NCI-H446 (cell line): ENCODE measurements at places on chromosomes 6 and 20.

- no peak for DNase-seq
Observed at GRCh38 chr6:2149361-2150006, 95.9 kb downstream of the GMDS start.

- no peak for DNase-seq
Observed at GRCh38 chr6:13813026-13813425, 1.3 kb downstream of the MCUR1 start.

- DNase-seq: no peak
Observed at GRCh38 chr6:169931261-169931660, 179.8 kb downstream of the ERMARD start.

DNA sequence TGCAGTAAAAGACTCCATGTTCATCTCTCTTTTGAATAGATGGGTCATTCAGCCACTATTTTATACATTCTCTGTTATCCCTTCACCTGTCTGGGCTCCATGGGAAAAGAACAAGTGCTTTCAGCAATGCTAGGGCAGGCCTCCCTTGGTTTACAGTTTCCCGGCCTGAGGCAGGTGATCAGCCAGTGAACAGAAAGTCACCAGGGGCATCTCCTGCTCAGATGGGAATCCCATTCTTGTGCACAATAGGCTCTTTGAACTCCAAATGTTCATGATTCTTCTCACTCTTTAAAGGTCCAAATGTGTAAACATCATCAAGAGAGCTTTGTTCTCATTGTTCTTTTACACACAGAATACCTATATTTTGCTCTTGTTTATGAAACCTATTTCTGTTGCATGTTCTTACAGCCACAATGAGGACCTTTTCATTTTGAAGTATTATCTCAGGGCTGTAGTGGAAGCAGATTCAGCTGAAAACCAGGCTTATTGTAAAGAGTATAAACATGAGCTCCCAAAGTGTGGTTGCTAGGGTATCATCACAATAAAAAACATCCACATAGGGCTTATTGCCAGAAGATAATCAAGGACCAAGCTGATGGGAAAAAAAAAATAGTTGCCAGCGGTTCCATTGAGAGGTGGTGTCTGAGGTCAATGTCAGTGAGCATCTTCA, 267.1 kb upstream of the SGK1 start:
- no peak for DNase-seq

DNA sequence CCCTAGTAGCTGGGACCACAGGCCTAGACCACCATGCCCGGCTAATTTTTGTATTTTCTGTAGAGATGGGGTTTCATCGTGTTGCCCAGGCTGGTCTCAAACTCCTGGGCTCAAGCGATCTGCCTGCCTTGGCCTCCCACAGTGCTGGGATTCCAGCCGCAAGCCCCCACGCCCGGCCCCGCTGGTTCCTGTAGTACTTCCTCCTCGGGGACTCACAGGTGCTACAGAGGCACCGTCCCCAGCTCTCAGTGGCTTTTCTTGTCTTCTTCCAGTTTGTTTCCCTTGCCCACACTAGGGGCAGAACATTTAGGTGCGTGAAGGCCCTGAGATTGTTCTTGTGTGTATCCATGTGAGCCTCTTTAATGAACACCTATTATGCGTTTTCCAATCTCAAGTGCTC, 773 bp upstream of the ZBP1 start:
- DNase-seq: no peak

GRCh38 chr6:26155061-26155930, 68.1 kb downstream of the HFE start:
- peak; percentile 56 for DNase-seq

- DNase-seq: no peak
Observed at GRCh38 chr20:21548390-21549035, 34.6 kb upstream of the NKX2-2 start.

DNA sequence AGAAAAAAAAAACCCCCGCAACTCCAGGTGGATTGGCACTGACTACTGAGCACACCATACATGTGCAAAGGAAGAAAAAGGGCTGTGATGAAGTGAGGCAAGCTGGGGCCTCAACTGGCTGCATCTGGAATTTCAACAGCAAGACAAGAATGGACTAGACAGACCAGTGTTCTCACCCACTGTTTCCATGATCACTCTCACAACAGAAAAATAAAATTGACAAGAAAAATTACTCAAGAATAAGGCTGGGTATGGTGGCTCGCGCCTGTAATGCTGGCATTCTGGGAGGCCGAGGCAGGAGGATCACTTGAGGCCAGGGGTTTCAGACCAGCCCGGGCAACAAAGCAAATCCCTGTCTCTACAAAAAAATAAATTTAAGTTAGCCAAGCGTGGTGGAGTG, 18.8 kb downstream of the ZNF217 start:
- DNase-seq: no peak

DNA sequence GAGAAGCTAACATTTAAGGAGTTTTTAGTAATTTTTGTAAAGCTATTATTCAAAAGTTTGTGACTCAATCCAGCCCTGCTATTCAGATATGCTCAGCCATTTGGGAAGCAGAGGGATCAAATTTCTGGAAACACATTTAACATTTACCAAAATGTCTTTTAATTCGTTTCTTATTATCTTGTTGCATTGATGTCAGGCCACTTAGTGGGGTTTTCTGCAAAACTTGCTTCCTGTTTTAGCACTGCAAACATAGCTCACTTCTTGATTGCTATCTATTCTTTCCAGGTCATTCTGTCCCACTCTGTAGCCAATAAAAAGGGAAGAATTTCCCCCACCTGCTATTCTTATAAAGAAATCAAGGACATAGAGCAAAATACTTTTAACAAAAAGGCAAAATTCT, 176.9 kb upstream of the SUPT3H start:
- DNase-seq: no peak

DNA sequence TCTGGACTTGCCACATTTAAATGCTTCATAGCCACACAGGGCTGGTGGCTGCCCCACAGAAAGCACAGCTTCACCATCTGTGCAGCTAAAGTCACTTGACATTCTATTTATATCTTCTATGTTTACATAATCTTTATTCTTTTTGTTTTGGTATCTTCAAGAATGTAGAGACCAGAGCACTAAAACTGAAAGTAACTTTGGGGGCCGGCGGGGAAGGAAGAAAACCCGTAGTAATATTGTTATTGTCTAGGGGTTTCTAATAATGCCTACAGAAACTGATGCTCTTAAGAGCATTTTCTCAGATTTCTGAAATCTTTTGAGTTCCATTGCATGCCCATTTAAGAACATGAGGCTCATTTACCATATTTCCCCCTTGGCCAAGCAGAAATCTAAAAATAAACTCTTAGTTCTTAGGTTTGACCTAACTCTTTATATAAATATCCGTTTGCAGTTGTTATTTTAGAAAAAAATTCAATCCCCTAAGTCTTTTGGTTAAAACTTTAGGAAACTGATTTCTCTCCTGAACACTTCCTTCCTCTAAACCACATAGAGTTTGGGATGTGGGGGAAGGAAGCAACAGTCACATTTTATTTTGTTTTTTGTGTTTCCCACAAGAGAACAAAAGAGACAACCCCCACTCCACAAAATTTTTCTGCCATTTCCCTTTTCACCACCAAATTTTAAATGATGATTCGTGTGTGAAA, 207.6 kb downstream of the OGFRL1 start:
- DNase-seq: no peak

GRCh38 chr6:154822947-154823558, 89.8 kb downstream of the SCAF8 start:
- no peak for DNase-seq

DNA sequence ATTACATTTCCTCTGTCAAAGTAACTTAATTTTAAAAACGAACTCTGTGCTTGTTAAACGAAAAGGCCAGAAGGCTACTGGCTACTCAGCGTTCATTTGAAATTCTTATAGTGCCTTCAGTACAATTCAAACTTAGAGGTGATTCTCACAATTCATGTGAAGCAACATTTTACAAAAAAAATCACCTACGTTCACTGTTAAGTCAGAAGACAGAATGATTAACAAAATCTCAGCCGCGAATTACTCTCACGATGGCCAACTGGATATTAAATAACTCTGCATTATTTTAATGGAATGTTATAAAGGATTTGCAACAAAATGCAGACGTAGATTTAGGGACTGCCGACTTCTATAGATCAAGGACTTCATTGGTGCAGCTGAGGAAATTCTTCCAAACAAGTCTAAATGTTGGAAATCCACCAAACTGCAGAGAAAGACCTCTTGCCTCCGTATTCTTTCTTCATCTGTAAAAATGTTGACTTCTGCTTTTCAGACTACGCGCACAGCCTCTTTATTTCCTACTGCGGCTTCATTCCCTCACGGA, 1.6 kb upstream of the QKI start:
- DNase-seq: no peak

DNA sequence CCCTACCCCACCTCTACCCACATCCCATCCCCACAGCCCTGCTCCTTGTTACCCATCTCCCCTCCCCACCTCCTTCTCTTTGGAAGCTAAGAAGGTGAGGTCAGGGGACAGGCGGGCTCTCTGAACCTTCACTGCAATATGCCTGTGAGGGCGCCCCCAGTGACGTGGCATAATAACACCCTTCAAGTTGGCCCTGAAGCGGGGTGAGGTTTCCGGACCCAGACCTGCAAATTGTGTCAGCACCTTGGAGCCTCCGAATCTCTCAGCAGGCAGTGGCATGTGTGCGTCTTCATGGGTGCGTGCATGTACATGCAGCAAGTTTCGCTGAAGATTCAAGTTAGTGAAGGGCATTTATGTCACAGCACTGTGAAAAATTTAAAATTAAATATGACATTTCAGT, 114.6 kb downstream of the SOBP start:
- no peak for DNase-seq
